ENCODE measurements at places on chromosomes 12 and 14.

DNA sequence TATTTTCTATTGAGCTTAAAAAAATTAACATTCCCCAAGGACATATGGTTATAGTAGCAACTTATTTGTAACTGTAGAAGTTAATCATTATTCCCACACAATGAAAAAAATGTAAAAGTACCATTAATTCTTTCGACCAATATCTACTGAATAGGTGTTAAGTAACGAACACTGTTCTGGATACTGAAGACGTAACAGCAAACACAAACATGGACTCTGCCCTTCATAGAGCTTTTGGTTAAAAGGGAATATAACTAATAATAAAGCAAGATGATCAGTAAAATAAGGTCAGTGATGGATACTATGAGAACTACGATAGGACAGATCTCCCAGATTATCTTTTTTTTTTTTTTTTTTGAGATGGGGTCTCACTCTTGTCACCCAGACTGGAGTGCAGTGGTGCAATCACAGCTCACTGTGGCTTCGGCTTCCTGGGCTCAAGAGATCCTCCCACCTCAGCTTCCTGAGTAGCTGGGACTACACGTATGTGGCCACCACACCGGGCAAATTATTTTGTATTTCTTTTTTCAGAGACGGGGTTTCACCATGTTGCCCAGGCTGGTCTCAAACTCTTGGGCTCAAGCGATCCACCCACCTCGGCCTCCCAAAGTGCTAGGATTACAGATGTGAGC is 93.9 kb downstream of the PAWR start:
- no peak for DNase-seq

DNA sequence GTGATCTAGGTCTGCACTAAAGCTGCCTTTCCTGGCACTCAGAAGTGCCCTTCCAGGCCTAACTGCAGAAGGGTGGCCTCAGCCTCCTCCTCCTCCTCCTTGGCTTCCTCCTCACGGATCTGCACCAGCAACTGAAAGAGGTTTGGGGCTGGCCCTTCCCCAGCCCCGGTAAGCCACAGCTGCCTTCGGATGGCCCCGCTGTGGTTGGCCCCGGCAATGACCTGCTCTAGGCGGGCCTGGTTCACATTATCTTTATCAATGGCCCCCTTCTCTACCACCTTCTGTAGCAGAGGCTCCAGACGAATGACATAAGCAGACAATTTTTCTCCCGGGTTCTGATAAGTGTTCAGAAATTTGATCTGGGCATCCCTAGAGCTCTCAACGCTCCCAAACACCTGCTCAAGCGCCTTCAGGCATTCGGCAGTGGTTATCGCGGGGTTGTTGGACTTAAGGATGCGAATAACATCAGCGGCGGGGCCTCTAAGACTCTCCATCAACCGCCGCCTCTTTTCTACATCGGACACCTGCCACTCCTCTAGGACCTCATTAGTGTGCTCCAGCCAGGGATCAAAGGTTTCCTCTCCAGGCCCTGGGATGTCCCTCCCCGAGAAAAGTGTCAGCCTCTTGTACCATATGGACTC is 1.5 kb downstream of the PNMA1 start:
- DNase-seq, result no peak

DNA sequence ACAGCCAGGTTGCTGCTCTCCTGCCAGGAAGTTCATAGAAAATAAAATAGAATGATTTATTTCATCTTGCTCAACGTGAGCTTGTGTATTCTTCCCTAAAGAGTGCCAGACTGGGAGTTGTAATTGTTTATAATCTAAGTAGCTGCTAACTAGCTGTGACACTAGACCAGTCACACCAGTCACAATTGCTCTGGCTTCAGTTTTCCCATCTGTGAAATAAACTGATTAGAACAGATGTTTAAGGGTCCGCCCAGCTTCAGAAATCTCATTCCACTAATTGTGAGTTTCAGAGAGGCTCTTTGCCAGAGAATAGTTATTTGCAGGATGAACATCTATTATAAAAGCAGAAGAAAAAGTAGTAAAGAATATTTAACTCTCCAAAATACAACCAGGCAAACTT is 55.6 kb upstream of the ZDHHC17 start:
- no peak for DNase-seq

- no peak for DNase-seq
Observed at GRCh38 chr12:131758016-131758739, 47.3 kb downstream of the SFSWAP start.

- DNase-seq, result no peak
Observed at GRCh38 chr12:103011974-103012763, 54.7 kb downstream of the ASCL1 start.

DNA sequence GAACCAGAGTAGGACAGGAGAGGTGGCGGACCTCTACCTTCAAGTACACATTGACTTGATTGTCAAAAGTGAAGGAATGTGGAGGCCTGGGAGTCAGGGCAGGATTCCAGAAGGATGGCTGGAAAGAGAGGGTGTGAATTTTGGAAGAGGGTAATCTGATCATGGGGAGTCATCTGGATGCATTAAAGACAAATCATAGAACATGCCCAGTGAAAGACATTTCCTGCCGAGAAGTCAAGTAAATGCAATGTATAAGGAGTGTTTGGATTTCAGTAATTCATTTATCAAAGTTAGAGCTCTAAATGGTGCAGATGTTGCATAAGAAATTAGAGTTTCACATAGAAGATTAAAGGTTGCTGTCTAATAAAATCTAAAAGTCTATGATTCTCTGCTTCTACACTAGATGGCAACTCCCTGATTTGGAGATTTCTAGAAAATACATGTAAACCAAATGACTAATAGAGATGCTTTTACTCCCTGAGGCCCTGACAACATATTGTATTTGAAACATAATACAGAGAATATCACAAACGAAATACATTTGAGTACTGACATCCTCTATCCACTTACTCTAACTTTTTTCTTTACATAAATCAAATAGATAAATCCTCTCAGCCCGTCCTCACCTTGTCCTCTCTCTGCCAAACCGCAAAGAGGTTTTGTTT is 91.3 kb downstream of the KCNA5 start:
- no peak for DNase-seq

DNA sequence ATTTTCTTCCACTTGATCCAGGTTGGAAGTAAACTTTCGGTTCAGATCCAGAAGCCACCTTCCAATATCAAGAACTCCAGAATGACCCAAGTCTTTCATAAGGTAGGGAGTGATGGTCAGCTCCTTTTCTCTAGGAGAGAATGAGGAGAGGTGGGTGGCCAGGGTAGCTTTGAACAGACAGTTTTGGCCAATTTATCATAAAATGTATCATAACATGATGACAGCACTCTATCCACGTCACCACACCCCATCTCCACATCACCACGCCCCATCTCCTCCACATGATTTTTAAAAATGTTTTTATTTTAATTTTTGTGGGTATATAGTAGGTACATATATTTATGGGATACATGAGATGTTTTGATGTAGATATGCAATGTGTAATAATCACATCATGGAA is 26.9 kb downstream of the DYRK4 start:
- DNase-seq, result no peak

- no peak for DNase-seq
Observed at GRCh38 chr12:49507139-49507538, 31.7 kb upstream of the KCNH3 start.
